Endothelial cell of umbilical vein (primary cell): ENCODE measurements at places on chromosomes 6 and 20. TPM values are rescaled to one million over a fixed set of nuclear protein-coding genes. Genes with fewer than 3 reads are reported as not detected.
A peak's percentile ranks its signal among the peaks of the same experiment; 100 is the strongest.

GRCh38 chr20:10637563-10637962 is 36.2 kb downstream of the JAG1 start:
- H3K27ac ChIP-seq = no peak overlapping the region
- DNase-seq = peak; percentile 19
- H3K4me1 ChIP-seq = peaks cover 37% of the 10 kb centered on the region
- no peak overlapping the region for H3K4me3 ChIP-seq
- no peaks in the 10 kb centered on the region for H3K27me3 ChIP-seq
- H3K36me3 ChIP-seq = peaks cover 6% of the 10 kb centered on the region

DNA sequence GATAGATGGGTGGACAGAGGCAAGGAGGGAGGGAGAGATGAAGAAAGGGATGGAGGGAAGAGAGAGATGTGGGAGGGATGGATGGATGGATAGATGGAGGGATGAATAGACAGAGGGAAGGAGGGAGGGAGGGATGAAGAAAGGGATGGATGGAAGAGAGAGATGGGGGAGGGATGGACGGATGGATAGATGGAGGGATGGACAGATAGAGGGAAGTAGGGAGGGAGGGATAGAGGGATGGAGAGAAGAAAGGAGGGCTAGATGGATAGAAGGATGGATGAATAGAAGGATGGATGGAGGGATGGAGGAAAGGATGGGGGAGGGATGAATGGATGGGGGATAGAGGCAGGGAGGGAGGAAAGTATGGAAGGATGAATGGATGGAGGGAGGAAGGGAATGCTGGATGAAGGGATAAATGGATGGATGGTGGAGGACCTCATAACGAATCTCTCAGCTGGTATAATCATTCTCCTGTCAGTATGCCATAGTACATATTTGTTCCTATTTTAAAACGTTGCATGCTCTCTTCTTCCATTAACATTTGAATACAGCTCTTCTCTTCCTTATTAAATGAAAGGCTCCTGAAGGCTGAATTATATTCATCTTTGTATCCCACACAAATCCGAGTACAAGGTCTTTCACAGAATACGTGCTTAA is 136.4 kb downstream of the HIVEP2 start:
- no peak overlapping the region for H3K4me3 ChIP-seq
- no peaks in the 10 kb centered on the region for H3K36me3 ChIP-seq
- H3K27me3 ChIP-seq = no peaks in the 10 kb centered on the region
- no peak for DNase-seq

GRCh38 chr20:46253391-46253790 is 54.9 kb downstream of the CDH22 start:
- H3K36me3 ChIP-seq = no peaks in the 10 kb centered on the region
- peaks cover 5% of the 10 kb centered on the region for H3K4me1 ChIP-seq
- H3K27ac ChIP-seq = no peak overlapping the region
- H3K4me3 ChIP-seq = no peak overlapping the region
- no peak for DNase-seq

Gene ZNF831
- total RNA-seq = not detected in 2 replicates

GRCh38 chr6:118980063-118980462 is 45.1 kb upstream of the MCM9 start:
- H3K27ac ChIP-seq = no peak overlapping the region
- no peaks in the 10 kb centered on the region for H3K27me3 ChIP-seq
- no peaks in the 10 kb centered on the region for H3K36me3 ChIP-seq
- no peaks in the 10 kb centered on the region for H3K4me1 ChIP-seq
- no peak for DNase-seq

GRCh38 chr20:24501764-24502556 is 32.5 kb downstream of the SYNDIG1 start:
- no peak for DNase-seq
- no peak overlapping the region for H3K27ac ChIP-seq
- H3K36me3 ChIP-seq = no peaks in the 10 kb centered on the region
- no peak overlapping the region for H3K4me3 ChIP-seq
- no peaks in the 10 kb centered on the region for H3K27me3 ChIP-seq

Gene CRIP3
- total RNA-seq = not detected in 2 replicates

Gene TAP1
- total RNA-seq = 18.8 and 25.9 TPM in 2 replicates

Gene SYS1
- total RNA-seq = 22.3 and 27.4 TPM in 2 replicates

DNA sequence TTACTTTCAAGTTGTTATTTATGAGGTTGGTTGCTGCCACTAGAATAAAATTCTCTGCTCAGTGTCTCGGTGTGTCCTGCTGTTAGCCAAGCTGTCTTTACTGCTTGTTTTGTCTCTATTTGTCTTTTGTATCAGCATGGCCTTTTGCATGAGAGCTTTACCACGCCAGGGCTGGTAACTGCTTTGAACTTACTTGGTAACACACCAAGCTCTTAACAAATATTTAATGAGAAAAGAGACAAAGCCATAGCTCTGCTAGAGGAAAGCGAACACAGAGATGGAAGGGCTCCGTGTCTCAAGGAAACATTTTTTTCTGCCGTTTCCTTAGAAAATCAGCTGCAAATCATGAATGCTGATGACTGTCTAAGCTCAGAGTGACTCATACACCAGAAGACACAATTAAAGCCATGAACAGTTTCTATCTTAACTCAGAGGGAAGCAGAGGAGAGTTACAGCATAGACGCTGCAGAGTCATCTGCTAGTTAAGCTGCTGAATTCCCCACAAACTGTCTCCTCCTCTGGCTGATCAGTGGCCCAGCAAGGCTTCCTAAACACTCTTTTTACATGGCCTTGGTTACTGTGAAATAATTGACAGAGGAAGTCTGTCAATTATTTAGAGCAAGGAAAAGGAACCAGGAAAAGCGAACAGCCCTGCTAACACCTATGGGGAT is 44.8 kb downstream of the AGPAT4 start:
- DNase-seq = peak; percentile 87
- no peaks in the 10 kb centered on the region for H3K36me3 ChIP-seq

Gene PRDM1
- total RNA-seq = 2.7 and 4.8 TPM in 2 replicates

- H3K4me3 ChIP-seq = no peak overlapping the region
- no peak overlapping the region for H3K27ac ChIP-seq
- DNase-seq = no peak
Measured at GRCh38 chr20:51510169-51510568, 32.4 kb downstream of the NFATC2 start.

- DNase-seq = no peak
- H3K4me1 ChIP-seq = no peaks in the 10 kb centered on the region
Measured at GRCh38 chr6:149948011-149948410, 6.2 kb downstream of the ULBP2 start.

Gene BPIFB4
- not detected in 2 replicates for total RNA-seq

DNA sequence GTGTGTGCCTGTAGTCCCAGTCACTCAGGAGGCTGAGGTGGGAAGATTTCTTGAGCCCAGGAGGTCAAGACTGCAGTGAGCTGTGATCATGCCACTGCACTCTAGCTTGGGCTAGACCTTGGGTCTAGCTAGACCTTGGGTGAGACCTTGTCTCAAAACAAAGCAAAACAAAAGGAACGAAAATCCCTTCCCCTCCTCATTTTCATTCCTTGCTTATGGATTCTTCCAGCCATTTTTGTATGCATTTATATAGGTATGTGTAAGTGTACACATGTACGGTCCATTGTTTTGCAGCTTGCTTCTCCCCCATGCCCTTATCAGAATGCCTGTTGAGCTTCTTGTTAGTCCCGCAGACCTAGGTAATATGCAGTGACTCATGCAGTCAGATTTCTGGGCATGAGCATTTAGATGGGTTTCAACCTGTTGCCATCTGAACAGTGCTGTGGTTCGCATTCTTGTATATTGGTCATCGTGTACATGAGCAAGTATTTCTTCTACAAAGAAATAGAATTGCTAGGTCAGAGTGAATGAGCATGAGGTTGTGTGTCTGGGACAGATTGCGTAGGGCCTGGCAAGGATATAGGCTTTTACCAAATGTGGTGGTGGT is 73.2 kb downstream of the ATRN start:
- DNase-seq = no peak
- H3K36me3 ChIP-seq = no peaks in the 10 kb centered on the region
- H3K27me3 ChIP-seq = no peaks in the 10 kb centered on the region
- H3K4me1 ChIP-seq = no peaks in the 10 kb centered on the region

DNA sequence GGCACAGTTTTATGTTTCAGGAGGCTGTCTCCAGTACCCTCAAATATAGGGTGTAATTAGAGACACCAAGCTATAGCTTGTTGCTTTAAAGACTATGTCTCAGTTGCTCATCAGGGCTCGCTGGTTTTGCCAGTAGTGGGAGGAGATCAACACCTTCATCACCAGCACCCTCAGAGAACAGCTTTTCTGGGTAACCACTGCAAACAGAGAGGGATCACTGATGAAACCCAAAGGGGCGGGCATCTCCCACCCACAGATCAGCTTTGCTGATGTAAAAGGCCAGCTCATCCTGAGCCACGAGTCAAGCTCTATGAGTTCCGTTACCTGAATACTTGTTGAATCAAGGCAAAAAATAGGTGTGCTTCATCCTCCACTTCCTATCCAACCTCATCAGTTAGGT is 187.7 kb downstream of the AIG1 start:
- no peak for DNase-seq
- no peak overlapping the region for H3K27ac ChIP-seq
- H3K27me3 ChIP-seq = no peaks in the 10 kb centered on the region

Gene CALHM5
- total RNA-seq = 6.6 and 7.1 TPM in 2 replicates

GRCh38 chr20:38601216-38602184 is at the start of gene ARHGAP40:
TSS of gene ARHGAP40 (plus strand) at chr20:38601809.
- H3K27ac ChIP-seq = no peak within 1 kb of the TSS
- peak within 1 kb of the TSS; percentile 5 for H3K4me3 ChIP-seq
- H3K36me3 ChIP-seq = no peaks in the 10 kb centered on the region
- H3K4me1 ChIP-seq = peaks cover 19% of the 10 kb centered on the region
- DNase-seq = no peak
- no peaks in the 10 kb centered on the region for H3K27me3 ChIP-seq

DNA sequence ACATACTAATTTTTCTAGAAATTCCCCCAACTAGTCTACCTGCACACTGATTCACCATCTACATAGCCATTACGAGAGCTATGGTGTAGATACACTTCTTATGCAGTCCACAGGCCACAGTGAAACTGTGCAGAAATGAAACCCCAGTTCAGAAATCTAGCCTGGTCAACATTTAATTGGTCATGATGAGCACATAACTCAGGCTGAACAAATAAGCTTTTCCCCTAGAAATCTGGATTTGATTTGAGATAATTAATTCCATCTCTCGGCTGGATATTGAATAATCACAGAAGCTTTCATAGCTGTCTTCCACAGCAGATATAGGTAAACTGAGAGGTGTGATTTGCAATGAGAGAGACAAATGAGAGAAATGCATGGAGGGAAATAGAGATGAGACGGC is 22.6 kb upstream of the TINAG start:
- no peaks in the 10 kb centered on the region for H3K27me3 ChIP-seq
- H3K27ac ChIP-seq = no peak overlapping the region
- no peak overlapping the region for H3K4me3 ChIP-seq
- H3K4me1 ChIP-seq = peaks cover 7% of the 10 kb centered on the region
- DNase-seq = no peak

DNA sequence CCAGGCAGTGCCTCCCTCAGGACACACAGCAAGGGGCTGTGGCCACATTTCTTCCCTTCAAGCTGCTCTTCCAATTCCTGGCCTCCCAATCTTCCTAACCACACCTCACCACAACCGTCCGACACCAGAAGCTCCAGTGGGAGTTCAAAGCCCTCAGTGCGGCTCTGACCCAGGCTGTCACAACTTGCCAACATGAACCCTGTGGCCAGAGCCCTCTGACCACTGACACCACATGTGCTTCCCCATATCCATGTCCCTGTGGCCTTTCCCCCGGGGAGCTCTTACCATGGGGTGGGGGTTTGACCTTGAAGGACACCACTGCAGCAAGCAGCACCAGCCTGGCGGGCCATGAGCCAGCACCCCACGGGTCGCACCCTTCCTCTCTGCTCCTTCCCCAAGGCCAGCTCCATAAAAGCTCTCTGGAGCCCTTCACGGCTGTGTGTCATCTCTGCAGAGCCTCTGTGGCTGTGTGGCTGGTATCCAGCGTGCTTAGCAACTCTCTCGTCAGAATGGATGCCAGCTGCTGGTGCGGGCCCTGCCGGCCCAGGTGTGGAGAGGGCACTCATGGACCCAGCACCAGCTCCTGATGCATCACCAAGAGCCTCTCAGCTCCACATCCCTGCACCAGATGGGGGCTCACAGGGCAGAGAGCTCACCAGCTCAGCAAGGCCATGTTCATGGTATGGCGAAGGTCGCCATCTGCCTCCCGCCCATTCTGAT is 106.1 kb downstream of the PSMB1 start:
- DNase-seq = no peak
- no peak overlapping the region for H3K27ac ChIP-seq
- H3K36me3 ChIP-seq = no peaks in the 10 kb centered on the region
- H3K27me3 ChIP-seq = no peaks in the 10 kb centered on the region

Gene HLA-B
- total RNA-seq = 111 and 126 TPM in 2 replicates

- H3K4me3 ChIP-seq = no peak overlapping the region
- H3K36me3 ChIP-seq = no peaks in the 10 kb centered on the region
- DNase-seq = no peak
- H3K27ac ChIP-seq = no peak overlapping the region
- H3K4me1 ChIP-seq = no peaks in the 10 kb centered on the region
Measured at GRCh38 chr20:24739746-24740145, 209.3 kb upstream of the CST7 start.

DNA sequence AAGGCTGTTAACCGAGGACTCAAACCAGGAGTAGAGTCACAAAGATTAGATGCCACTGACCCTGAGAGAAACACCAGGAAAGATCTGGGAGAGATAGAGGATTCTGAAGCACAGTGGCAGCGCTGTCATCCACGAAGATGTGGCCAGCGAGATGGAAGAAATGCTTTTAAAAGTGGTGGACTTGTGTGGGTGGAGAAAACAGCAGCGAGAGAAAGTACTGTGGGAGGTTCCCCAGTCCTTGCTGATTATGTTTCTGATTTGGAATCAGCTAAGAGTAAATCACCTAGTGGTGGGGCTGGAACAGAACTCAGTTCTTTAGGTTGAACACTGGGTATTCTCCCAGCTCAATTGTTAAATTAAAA is 435 bp upstream of the ZNF322 start:
- no peak for DNase-seq
- peaks cover 9% of the 10 kb centered on the region for H3K4me1 ChIP-seq
- peaks cover 2% of the 10 kb centered on the region for H3K36me3 ChIP-seq
- H3K27me3 ChIP-seq = peaks cover 8% of the 10 kb centered on the region

DNA sequence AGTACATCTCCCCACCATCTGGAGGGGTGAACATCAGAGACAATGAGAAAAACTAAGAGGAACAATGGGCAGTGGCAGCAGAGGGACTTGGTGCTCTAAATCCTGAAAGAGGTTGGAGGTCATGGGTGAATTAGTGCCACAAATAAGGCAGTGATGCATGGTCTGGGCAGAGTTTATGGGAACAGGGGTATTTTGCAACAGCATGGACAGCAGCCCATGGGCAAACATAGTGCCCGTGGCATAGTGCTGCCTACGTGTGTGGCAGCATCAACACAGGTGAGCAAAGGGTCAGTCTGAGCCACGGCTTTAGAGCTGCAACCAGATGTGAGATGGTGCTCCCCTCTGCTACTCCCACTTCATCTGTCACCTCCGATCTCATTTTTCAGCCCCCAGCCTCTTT is 459.1 kb upstream of the CITED2 start:
- DNase-seq = no peak
- H3K4me1 ChIP-seq = no peaks in the 10 kb centered on the region
- no peaks in the 10 kb centered on the region for H3K27me3 ChIP-seq

DNA sequence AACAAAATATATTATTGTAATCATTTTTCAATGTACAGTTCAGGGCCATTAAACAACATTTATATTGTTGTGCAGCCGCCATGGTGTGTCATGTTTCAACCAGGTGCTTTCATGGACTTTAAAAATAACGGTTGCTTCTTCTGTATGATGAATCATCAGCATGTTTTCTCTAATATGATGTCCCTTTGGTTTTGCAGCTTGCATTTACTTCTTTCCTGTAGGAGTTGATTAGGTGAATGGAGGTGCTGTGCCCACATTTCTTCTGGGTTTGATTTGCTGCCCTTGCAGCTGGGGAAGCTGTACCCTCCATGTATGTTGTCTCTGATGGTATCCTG is 54.9 kb upstream of the TULP4 start:
- H3K27me3 ChIP-seq = no peaks in the 10 kb centered on the region
- H3K36me3 ChIP-seq = peaks cover 3% of the 10 kb centered on the region
